Lower lobe of right lung (tissue), 2 donors: ENCODE measurements at places on chromosomes 16 and 17. TPM values are rescaled to one million over a fixed set of nuclear protein-coding genes. Genes with fewer than 3 reads are reported as not detected.

Gene IRX5
- total RNA-seq, result 23.8 TPM

Gene FAM20A
- total RNA-seq, result 38.7 TPM

Gene HOXB6
- 4.4 TPM for total RNA-seq

Gene CDH11
- total RNA-seq, result 94.1 TPM

DNA sequence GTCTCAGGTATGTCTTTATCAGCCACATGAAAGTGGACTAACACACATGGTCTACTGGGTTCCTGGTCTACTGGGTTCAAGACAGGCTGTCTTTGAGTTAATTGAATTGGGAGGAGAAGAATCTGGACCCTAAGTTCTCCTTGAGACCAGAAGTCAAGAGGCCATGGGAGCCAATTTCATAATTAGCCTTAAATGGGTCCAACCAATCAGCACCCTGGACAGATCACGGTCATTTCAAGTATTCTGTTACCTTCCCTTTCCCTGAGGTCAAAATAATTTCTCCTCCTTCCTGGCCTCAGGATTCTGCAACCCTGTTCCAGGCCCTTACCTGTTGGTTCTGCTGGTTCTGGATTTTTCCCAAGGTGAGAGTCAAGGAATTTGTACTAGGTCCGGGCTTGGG lies 23.8 kb downstream of the OSBPL7 start:
- DNase-seq, result no peak
- no peak overlapping the region for H3K27ac ChIP-seq
- H3K4me1 ChIP-seq, result no peaks in the 10 kb centered on the region
- peaks cover 13% of the 10 kb centered on the region for H3K27me3 ChIP-seq

- H3K36me3 ChIP-seq, result no peaks in the 10 kb centered on the region
- H3K27me3 ChIP-seq, result peaks cover 29% of the 10 kb centered on the region
- no peak overlapping the region for H3K4me3 ChIP-seq
- no peaks in the 10 kb centered on the region for H3K4me1 ChIP-seq
- no peak overlapping the region for H3K27ac ChIP-seq
- DNase-seq, result no peak
Observed at GRCh38 chr17:77033892-77034404, 106.8 kb upstream of the SEC14L1 start.

- H3K4me1 ChIP-seq, result no peaks in the 10 kb centered on the region
- peaks cover 10% of the 10 kb centered on the region for H3K27me3 ChIP-seq
- H3K4me3 ChIP-seq, result no peak overlapping the region
- H3K36me3 ChIP-seq, result no peaks in the 10 kb centered on the region
Observed at GRCh38 chr16:77557385-77557784, 122.6 kb upstream of the ADAMTS18 start.

- H3K36me3 ChIP-seq, result no peaks in the 10 kb centered on the region
- no peak for DNase-seq
- no peak overlapping the region for H3K27ac ChIP-seq
- no peak overlapping the region for H3K4me3 ChIP-seq
- H3K27me3 ChIP-seq, result no peaks in the 10 kb centered on the region
- peaks cover 37% of the 10 kb centered on the region for H3K4me1 ChIP-seq
Observed at GRCh38 chr16:24753000-24753399, 23.5 kb downstream of the TNRC6A start.

DNA sequence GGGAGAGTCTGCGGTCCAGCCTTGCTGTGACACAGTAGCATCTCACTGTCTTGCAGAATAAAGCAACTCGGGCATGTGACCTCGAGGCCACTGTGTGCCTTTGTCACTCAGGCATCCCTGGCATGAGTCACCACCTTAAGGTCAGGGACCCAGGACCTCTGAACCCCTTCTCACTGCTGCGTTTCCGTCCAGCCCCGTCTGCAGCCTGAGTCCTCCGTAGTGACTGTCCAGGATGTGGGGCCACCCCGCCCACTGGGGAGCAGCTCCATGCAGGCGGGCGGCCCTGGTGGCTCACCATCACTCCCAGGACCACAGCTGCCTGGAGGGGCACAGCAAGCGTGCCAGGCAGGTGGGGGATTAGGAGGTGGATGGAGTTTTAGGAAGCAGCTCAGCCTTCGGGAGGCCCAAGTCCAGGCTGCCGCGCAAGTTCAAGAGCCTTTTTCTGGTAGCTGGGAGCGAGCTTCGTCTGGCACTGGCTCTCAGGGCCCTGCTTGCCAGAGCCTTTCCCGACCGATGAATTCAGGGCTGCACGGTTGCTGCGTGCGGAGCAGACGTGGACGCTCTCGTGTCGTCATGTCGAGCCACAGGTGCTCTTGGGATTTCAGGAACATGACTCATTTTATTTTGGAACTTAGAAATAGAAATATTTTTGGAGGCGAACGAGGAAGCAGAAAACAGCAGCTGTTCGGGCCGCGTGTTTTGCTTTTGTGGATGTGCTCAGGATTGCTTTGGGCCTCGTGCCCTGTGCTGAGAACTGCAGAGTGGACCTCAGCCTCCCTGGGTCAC lies 16.8 kb downstream of the KCTD5 start:
- H3K4me3 ChIP-seq, result no peak overlapping the region
- H3K27ac ChIP-seq, result no peak overlapping the region
- no peaks in the 10 kb centered on the region for H3K27me3 ChIP-seq
- no peak for DNase-seq
- no peaks in the 10 kb centered on the region for H3K4me1 ChIP-seq

DNA sequence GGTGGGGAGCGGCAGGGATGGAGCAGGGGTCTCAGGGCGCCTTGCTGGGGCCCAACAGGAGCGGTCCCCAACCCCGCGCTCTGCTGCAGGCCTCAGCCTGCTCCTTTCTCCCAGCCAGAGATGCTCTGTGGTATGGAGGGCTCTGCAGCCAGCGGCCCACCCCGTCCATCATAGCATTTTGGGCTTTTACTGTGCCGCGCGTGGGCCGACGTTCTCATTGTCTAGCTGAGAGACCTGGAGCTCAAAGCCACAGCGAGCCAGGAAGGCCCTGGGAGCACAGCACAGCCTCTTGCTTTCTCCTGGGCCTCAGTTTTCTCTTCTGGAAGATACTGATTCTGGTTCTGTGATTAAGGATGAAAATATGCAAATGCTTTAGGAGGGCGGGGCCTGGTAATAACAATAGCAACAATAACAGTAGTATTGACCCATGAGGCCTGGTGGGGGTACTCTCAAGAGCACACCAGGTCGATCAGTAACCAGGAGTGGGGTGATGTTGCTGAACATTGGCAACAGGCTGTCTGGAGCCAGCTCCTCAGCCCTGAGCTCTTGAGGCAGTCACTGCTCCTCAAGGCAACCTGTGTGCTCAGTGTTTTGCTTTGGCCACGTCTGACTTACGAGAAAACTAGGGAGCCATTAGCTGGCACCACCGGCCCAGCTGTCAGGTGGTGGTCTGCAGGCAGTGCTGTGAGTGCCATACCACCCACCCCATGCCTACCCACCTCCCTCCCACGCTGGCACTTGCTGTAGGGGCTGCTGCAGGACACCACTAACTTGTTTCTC lies 1.1 kb upstream of the RASD1 start:
- H3K27me3 ChIP-seq, result no peaks in the 10 kb centered on the region
- peak overlapping the region; percentile 66 for H3K4me3 ChIP-seq
- peak overlapping the region; percentile 89 for H3K27ac ChIP-seq
- DNase-seq, result no peak

- H3K27me3 ChIP-seq, result no peaks in the 10 kb centered on the region
- no peak for DNase-seq
- no peaks in the 10 kb centered on the region for H3K36me3 ChIP-seq
- H3K27ac ChIP-seq, result peak overlapping the region; percentile 24
Observed at GRCh38 chr16:72934636-72935403, 113.1 kb downstream of the ZFHX3 start.

DNA sequence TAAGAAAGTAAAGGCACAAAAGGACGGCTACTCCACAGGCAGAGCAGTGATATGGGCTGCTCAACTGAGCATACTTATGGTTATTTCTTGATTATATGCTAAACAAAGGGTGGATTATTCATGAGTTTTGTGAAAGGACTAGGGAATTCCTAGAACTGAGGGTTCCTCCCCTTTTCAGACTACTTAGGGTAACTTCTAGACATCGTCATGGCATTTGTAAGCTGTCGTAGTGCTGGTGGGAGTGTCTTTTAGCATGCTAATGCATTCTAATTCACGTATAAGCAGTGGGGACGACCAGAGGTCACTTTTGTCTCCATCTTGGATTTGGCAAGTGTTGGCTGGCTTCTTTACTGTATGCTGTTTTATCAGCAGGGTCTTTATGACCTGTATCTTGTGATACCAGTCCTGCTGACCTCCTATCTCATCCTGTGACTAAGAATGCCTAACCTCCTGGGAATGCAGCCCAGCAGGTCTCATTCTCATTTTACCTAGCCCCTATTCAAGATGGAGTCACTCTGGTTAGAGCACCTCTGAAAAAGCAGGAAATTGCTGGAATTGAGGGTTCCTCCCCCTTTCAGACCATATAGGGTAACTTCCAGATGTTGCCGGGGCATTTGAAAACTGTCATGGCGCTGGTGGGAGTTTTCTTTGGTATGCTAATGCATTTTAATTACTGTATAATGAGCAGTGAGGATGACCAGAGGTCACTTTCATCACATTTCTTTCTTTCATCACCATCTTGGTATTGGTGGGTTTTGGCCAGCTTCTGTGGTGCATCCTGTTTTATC lies 388.5 kb downstream of the XYLT1 start:
- no peak overlapping the region for H3K27ac ChIP-seq
- no peak overlapping the region for H3K4me3 ChIP-seq
- H3K36me3 ChIP-seq, result no peaks in the 10 kb centered on the region
- no peaks in the 10 kb centered on the region for H3K4me1 ChIP-seq
- no peaks in the 10 kb centered on the region for H3K27me3 ChIP-seq

DNA sequence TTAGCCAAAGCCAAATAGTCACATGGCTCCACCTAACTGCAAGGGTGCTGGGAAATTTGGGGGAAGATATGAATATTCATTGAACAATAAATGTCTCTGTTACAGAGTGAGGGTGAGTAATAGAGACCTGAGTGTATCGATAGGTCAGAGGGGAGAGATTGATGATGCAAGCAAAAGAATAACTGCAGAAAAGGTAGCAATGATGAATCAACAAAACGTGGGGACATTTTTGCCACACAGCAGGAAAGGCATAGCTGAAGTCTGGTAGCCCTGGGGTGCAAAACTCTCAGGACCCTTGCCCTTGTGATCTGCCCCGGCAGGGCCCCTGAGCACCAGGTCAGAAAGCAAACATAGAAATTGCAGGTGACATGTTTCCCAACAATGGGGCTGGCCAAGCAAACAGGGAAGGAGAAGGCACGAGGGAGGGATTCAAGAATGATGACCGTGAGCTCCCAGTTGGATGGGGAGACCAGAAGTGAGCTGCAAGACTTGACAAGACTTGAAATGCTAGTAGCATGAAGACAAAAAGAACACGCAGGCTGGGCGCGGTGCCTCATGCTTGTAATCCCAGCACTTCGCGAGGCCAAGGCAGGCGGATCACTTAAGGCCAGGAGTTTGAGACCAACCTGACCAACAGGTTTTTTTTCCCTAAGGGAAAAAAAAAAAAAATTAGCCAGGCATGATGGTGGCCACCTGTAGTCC lies 12.7 kb upstream of the HERPUD1 start:
- H3K27ac ChIP-seq, result no peak overlapping the region
- H3K4me1 ChIP-seq, result peaks cover 24% of the 10 kb centered on the region
- H3K4me3 ChIP-seq, result no peak overlapping the region
- H3K27me3 ChIP-seq, result no peaks in the 10 kb centered on the region
- H3K36me3 ChIP-seq, result no peaks in the 10 kb centered on the region
